Cerebellum (tissue), 4 donors: ENCODE measurements at places on chromosomes 16 and 17.

GRCh38 chr17:20156196-20157000, 147.2 kb downstream of the SPECC1 start:
- peak; percentile 26 for DNase-seq

DNA sequence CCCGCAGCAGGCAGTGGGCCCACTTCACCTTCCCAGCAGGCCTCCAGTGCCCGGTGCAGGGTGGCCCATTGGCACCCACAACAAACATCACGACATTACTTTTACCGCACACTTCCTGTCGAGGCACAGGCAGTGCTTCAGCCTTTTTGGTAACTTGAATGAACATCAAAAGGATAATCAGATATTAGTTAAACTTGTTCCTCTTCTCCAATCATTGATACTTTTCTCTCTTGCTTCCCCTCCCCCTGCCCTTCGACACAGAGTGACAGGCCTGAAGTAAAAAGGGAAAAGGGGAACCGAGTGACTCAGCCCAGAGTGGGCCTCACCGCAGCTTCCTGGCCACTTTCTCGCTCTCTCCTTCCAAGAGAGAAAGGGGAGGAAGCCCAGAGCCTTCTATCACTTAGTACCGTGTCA, 507.0 kb downstream of the MAF start:
- DNase-seq: no peak

DNA sequence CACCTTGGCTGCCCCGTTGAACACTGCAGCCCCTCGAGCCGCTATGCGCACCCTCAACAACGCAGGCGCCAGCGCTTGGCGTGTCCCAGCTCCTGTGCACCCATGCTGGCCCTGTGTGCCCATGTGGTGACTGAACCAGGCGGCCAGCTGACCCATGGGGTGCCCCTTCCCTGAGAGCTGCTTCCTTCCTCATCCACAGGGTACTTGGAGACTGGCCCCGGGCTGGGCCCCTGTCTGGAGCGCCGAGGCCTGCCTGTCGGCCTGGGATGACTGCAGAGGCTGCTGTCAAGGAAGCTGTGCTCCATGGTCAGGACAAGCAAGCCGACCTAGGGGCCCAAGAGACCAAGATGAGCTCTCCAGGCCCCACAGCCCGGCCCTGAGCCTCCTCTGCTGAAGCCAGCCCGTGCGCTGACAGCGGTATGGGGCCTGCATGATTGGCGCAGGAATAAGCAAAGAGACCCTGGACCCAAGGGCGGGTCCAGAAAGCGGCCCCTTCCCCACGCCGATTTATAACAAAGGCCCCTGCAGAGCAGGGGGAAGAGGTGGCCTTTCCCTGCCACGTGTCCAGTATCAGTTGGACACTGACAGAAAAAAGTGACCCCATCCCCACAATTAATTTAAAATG, 21.6 kb upstream of the BAHCC1 start:
- DNase-seq: no peak

- DNase-seq: peak; percentile 38
Measured at GRCh38 chr16:51151961-51152663, 1.0 kb upstream of the SALL1 start.
